Prostate gland (tissue), 2 donors: ENCODE measurements at places on chromosomes 6 and 20. TPM values are rescaled to one million over a fixed set of nuclear protein-coding genes. Genes with fewer than 3 reads are reported as not detected.
A peak's percentile ranks its signal among the peaks of the same experiment; 100 is the strongest.

DNA sequence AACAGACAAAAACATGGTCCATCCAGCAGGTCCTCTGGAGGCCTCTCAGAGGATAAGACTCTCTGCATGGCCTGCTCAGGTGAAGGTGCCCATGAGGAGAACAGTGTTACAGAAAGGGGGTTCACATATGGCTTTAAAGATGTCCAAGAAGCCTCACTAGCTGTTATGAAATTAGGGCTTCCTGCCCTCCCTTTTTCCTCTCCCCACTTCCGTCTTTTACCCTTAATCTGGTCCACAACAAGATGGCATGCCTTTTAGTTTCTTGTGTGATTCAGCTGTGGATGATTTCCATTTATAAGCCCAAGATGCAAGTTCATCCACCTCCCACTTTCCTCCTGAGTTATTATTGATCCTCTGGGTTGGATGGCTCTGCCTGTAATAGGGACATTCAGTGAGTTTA lies 14.0 kb downstream of the GCNT2 start:
- no peaks in the 10 kb centered on the region for H3K27me3 ChIP-seq
- H3K27ac ChIP-seq = no peak overlapping the region
- no peak overlapping the region for H3K4me3 ChIP-seq
- H3K36me3 ChIP-seq = no peaks in the 10 kb centered on the region
- DNase-seq = no peak

- no peak for DNase-seq
- no peaks in the 10 kb centered on the region for H3K27me3 ChIP-seq
- H3K27ac ChIP-seq = no peak overlapping the region
- no peaks in the 10 kb centered on the region for H3K36me3 ChIP-seq
- H3K4me3 ChIP-seq = no peak overlapping the region
Measured at GRCh38 chr20:15012566-15012965, 675.2 kb upstream of the FLRT3 start.

The TBXT gene
- not detected for total RNA-seq

The HDDC2 gene
- 50.4 TPM for total RNA-seq

GRCh38 chr6:35048031-35048613 lies 93.0 kb downstream of the TCP11 start:
- peak overlapping the region; percentile 56 for H3K27ac ChIP-seq
- no peak overlapping the region for H3K4me3 ChIP-seq
- H3K27me3 ChIP-seq = no peaks in the 10 kb centered on the region
- no peak for DNase-seq
- peaks cover 6% of the 10 kb centered on the region for H3K4me1 ChIP-seq

DNA sequence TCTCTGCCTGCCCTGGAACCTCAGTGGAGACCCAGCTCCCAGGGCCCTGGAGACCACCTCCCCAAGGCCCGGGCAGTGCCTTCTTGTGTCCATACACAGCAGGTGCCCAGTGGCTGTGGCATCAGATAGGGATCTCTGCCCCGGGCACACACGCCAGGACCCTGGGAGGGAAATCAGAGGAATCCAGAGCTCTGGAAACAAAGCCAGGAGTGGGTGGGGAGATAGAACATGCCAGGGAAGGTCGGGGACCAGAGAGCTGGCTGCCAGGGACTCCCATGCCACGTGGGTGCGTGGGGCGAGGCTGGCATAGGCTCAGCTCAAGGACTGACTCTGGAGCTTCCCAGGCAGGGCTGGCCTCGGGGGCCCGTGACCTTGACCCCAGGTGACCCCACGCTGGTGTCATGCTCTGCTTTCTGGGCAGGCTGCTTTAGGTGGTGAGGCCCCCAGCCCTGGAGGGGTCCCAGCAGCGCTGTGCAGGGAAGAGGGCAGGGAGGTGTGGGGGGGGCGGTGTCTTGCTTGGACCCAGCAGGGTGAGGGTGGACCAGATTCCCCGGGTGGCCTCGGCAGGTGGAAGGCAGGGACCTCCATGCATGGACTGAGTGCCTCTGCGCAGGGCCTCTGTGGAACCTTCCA lies 17.6 kb upstream of the GATA5 start:
- H3K27ac ChIP-seq = no peak overlapping the region
- H3K36me3 ChIP-seq = no peaks in the 10 kb centered on the region
- no peaks in the 10 kb centered on the region for H3K27me3 ChIP-seq
- no peak for DNase-seq
- H3K4me1 ChIP-seq = peaks cover 17% of the 10 kb centered on the region

- H3K27ac ChIP-seq = no peak overlapping the region
- no peaks in the 10 kb centered on the region for H3K4me1 ChIP-seq
- H3K36me3 ChIP-seq = no peaks in the 10 kb centered on the region
- H3K27me3 ChIP-seq = no peaks in the 10 kb centered on the region
Measured at GRCh38 chr20:39880890-39881289, 808.1 kb downstream of the MAFB start.

The BTBD3 gene
- total RNA-seq = 84.9 TPM

The EYS gene
- 0.18 TPM for total RNA-seq

GRCh38 chr20:50735813-50736212 lies 4.4 kb downstream of the PARD6B start:
- no peak for DNase-seq
- no peaks in the 10 kb centered on the region for H3K27me3 ChIP-seq
- H3K4me3 ChIP-seq = no peak overlapping the region
- H3K36me3 ChIP-seq = no peaks in the 10 kb centered on the region
- H3K4me1 ChIP-seq = no peaks in the 10 kb centered on the region

The RPL10A gene
- 2,172 TPM for total RNA-seq

- no peak overlapping the region for H3K27ac ChIP-seq
- DNase-seq = no peak
- H3K4me3 ChIP-seq = no peak overlapping the region
- H3K4me1 ChIP-seq = peaks cover 5% of the 10 kb centered on the region
Measured at GRCh38 chr20:49859807-49860206, 47.2 kb downstream of the SLC9A8 start.

The RBPJL gene
- total RNA-seq = not detected

The FAM209A gene
- total RNA-seq = 1.6 TPM

GRCh38 chr6:120894077-120894476 lies 440.2 kb downstream of the TBC1D32 start:
- no peaks in the 10 kb centered on the region for H3K27me3 ChIP-seq
- H3K27ac ChIP-seq = no peak overlapping the region
- no peak overlapping the region for H3K4me3 ChIP-seq
- H3K36me3 ChIP-seq = no peaks in the 10 kb centered on the region

GRCh38 chr6:142824426-142824825 lies 120.5 kb downstream of the HIVEP2 start:
- DNase-seq = no peak
- H3K27ac ChIP-seq = no peak overlapping the region
- H3K4me1 ChIP-seq = no peaks in the 10 kb centered on the region
- no peaks in the 10 kb centered on the region for H3K36me3 ChIP-seq
- no peak overlapping the region for H3K4me3 ChIP-seq

DNA sequence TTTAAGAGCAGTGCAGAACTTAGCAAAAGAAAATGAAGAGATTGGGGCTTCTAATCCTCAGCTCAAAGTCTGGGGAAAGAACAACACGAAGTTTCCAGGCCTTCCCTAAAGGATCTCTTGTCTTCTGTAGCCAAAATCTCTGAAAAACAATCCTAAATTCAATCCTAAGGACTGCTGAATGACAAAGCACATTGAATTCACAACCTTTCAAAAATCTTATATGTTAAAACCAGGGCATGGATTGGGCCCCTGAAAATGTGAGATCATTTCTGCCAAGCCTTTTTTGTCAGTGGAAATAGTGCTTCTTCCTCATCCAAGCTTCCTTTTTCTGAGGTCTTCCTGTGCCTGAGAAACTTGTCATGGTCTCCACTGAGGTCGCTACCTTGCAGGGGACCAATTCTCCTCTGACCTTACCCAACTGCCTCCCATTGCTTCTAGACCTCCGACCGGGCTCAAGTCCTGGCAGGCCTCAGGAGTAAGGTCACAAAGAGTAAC lies 126.2 kb upstream of the ARID1B start:
- H3K27ac ChIP-seq = no peak overlapping the region
- DNase-seq = no peak
- H3K36me3 ChIP-seq = no peaks in the 10 kb centered on the region
- no peaks in the 10 kb centered on the region for H3K4me1 ChIP-seq
- no peaks in the 10 kb centered on the region for H3K27me3 ChIP-seq

The EPPIN gene
- total RNA-seq = 137 TPM

DNA sequence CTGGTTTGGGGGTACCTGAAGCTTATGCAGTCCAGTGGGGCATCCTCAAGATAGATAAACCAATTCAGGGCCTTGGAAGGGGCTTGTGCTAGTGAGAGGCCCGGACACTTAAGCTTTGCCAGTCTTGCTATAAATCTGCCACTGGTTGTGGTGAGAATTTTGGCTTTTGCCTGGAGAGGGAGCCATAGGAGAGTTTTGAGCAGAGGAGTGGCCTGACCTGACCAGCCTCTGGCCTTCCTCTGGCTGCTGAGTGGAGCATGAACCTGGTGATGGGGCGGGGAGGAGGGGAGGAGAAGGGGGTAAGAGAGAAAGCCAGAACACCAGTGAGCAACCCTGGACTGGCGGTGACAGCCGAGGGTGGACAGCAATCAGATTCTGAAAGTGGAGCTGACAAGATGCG lies 7.1 kb downstream of the TMEM74B start:
- no peak for DNase-seq
- no peak overlapping the region for H3K4me3 ChIP-seq
- no peaks in the 10 kb centered on the region for H3K4me1 ChIP-seq
- no peaks in the 10 kb centered on the region for H3K27me3 ChIP-seq
- no peaks in the 10 kb centered on the region for H3K36me3 ChIP-seq

- no peak overlapping the region for H3K4me3 ChIP-seq
- no peak overlapping the region for H3K27ac ChIP-seq
- H3K27me3 ChIP-seq = no peaks in the 10 kb centered on the region
- H3K36me3 ChIP-seq = no peaks in the 10 kb centered on the region
Measured at GRCh38 chr6:2063547-2063946, 181.9 kb downstream of the GMDS start.

- no peak overlapping the region for H3K27ac ChIP-seq
- no peak overlapping the region for H3K4me3 ChIP-seq
- no peaks in the 10 kb centered on the region for H3K36me3 ChIP-seq
- H3K4me1 ChIP-seq = no peaks in the 10 kb centered on the region
- no peaks in the 10 kb centered on the region for H3K27me3 ChIP-seq
Measured at GRCh38 chr20:24501764-24502556, 32.5 kb downstream of the SYNDIG1 start.

The TNFRSF21 gene
- 22.5 TPM for total RNA-seq

The NKX2-2 gene
- not detected for total RNA-seq

DNA sequence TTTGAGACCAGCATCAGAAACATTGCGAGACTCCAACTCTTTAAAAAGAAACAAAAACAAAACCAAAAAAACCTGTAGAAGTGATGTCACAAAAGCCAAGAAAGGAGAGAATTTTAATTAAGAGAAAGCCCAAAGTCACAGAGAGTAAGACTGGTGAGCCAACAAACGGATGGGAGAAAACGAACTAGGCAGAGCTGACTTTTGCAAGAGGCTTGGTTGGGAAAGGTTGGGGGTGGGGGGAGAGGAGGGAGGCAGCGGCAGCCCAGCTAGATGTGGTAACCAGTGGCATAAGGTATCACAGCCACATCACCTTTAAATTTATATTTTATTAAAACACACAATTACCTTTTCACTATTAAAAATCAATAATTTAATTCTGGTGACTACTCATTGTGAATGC lies 23.5 kb downstream of the NOL7 start:
- no peaks in the 10 kb centered on the region for H3K27me3 ChIP-seq
- H3K36me3 ChIP-seq = peaks cover 2% of the 10 kb centered on the region
- no peak overlapping the region for H3K27ac ChIP-seq

The SLC4A11 gene
- total RNA-seq = 9.2 TPM

The MROH8 gene
- 16.7 TPM for total RNA-seq

The KCNQ5 gene
- total RNA-seq = 4.1 TPM

DNA sequence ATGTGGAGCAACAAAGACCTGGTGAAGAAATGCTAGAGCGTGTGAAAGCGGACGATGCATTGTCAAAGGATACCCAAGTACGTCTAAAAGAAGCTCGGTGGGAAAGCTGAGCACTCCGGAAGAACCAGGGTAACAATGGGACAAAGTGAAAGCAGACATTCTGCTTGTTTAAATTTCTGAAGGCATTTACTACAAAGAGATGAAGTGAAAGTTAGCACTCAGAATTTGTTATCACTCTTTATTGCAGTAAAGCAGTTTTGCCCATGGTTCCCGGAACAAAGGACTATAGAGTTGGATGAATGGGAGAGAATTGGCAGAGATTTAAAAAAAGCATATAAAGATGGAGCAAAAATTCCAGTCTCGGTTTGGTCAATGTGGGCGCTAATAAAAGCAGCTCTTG lies 12.8 kb upstream of the IRAK1BP1 start:
- H3K4me1 ChIP-seq = no peaks in the 10 kb centered on the region
- H3K27ac ChIP-seq = no peak overlapping the region
- no peaks in the 10 kb centered on the region for H3K36me3 ChIP-seq
- H3K4me3 ChIP-seq = no peak overlapping the region

DNA sequence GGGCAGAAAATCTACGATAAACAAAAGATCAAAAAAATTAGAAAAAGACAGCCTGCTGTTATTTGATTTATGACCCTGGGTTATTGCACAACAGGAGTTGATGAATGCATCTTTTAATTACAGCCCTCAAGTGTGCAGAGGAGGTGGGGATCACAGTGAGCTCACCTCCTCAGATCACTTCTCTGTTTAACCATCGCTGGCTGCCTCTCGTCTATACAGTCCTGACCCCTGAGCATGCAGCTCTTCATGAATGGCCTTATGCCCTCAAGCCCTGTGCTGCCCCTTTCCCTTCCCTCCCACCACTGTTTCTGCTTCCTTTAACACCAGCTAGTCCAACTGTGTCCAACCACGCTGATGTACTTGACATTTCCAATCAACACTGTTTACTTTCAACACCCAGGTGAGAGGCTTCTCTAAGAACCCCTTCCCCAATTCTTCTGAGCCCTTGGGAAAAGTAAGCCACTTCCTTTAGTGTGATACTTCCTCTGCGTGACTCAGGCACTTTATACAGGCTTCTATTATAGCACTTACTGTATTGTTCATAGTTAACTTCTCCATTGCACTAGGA lies 60.6 kb upstream of the RIPOR2 start:
- H3K27me3 ChIP-seq = no peaks in the 10 kb centered on the region
- no peak for DNase-seq
- H3K36me3 ChIP-seq = no peaks in the 10 kb centered on the region
- H3K4me1 ChIP-seq = no peaks in the 10 kb centered on the region
- no peak overlapping the region for H3K4me3 ChIP-seq
- no peak overlapping the region for H3K27ac ChIP-seq

- H3K36me3 ChIP-seq = no peaks in the 10 kb centered on the region
- no peak overlapping the region for H3K27ac ChIP-seq
- no peaks in the 10 kb centered on the region for H3K27me3 ChIP-seq
- DNase-seq = no peak
- no peak overlapping the region for H3K4me3 ChIP-seq
- no peaks in the 10 kb centered on the region for H3K4me1 ChIP-seq
Measured at GRCh38 chr20:9411833-9412232, 102.6 kb upstream of the LAMP5 start.

The ZNF391 gene
- total RNA-seq = 5.6 TPM
